Fibroblast of villous mesenchyme (primary cell): ENCODE measurements at places on chromosomes 4 and X.

- DNase-seq = peak; percentile 50
These were observed 103.5 kb downstream of the RPA4 start for GRCh38 chrX:96987228-96987627.

DNA sequence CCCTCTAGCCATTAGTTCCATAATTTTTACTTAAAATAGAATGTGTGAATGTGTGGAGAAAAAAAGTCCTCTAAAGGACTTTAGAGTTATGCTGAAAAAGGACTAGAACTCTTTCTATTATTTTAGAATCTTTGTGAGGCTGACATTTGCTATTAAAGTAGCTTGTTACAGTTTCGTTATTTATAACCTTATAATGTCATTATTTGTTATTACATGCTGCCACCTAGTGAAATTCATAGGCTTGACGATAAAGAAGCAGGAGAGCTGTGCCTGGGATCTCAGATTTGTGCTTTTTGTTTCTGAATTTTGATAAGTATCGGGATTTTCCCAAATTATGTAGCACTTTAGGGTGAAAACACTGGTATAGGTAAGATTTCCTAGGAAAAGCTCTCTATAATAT, 38.5 kb upstream of the TAPT1 start:
- peak; percentile 55 for DNase-seq

DNA sequence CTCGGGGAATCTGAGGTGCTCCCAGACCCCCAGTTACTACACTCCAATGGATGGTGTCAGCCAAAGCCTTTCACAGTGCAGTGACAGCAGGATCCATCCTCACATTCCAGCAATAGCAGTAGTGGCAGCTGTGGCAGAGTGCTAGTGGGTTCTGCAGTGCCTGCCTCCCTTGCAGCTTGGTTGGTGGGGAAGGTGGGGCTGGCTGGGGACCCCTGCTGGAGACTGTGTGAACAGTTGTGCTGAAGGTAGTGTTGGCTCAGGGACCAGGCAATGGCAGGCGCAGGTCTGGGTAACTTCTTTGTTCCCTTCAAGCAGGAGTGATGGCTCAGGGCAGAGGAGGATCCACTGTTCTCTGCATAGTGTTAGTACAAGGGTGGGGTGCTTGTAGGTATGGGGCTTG, 343.7 kb upstream of the TRAM1L1 start:
- DNase-seq = no peak

- DNase-seq = no peak
These were observed 187.0 kb downstream of the MID1 start for GRCh38 chrX:10433296-10433965.

DNA sequence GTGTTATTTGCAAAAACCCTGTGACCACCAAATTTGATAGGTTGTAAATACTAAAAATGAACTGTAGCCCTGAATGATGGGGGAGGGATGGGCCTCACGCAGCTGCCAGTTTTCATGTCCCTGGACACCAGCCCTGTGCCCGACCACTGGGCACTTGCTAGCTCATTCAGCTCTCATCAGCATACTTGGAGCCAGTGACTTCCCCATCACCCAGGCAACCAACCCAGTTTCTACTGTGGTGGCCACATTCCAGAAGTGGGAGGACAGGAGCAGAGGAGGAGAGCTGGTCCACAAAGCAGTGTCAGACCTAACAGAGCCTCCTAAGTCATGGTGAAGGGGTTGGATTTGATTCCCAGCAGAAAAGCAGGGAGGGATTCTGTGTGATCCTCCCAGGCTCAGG, 128.2 kb downstream of the CPEB2 start:
- DNase-seq = no peak

- no peak for DNase-seq
These were observed 1190.4 kb downstream of the TECRL start for GRCh38 chr4:63218856-63219255.

GRCh38 chr4:168632301-168632725, 135.5 kb downstream of the PALLD start:
- no peak for DNase-seq

- DNase-seq = no peak
These were observed 61.3 kb upstream of the TLR2 start for GRCh38 chr4:153622778-153623240.

DNA sequence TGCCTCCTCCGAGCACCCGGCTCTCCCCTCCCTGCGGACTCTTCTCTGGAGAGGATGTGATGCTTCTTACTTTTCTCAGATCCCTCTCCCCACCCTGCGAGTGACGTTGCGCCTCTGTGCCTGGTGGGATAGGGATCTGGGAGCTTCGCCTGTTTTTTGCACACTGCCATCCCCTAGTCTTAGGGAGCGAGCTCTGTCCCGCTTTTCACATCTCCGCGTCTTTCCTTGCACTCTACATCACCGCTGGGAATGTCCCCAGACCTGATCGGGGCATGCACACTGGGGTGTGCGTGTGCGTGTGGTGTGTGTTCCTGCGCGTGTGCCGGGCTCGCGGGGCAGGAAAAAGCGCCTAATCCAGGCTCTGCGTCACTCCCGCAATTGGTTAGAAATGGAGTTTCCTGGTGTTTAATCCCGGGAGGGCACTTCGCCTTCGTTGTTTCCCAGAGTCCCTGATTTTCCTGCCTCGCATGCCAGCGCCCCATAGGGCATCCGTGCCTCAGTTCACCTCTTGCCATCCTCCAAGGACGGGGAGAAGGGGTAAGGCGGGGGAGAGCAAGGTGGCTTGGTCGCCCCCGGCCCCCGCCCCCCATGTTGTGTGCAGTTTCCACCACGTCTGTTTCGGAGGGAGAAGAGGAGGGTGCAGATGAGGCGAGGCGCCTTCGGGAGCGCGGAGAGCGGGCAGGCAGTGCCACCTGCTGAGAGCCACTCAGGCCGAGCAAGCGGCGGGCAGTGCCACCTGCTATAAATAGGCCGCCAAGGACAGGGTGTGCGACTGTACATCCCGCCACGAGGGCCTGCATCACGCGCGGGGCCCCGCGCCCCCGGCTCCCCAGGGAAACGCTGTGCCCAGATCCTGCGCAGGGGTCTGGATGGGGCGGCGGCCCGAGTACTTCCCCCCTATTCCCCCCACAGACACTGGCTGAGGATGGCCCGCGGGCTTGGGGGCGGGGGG, 759 bp upstream of the TBC1D1 start:
- DNase-seq = no peak

- no peak for DNase-seq
These were observed 26.1 kb downstream of the KLHL34 start for GRCh38 chrX:21632027-21632426.

DNA sequence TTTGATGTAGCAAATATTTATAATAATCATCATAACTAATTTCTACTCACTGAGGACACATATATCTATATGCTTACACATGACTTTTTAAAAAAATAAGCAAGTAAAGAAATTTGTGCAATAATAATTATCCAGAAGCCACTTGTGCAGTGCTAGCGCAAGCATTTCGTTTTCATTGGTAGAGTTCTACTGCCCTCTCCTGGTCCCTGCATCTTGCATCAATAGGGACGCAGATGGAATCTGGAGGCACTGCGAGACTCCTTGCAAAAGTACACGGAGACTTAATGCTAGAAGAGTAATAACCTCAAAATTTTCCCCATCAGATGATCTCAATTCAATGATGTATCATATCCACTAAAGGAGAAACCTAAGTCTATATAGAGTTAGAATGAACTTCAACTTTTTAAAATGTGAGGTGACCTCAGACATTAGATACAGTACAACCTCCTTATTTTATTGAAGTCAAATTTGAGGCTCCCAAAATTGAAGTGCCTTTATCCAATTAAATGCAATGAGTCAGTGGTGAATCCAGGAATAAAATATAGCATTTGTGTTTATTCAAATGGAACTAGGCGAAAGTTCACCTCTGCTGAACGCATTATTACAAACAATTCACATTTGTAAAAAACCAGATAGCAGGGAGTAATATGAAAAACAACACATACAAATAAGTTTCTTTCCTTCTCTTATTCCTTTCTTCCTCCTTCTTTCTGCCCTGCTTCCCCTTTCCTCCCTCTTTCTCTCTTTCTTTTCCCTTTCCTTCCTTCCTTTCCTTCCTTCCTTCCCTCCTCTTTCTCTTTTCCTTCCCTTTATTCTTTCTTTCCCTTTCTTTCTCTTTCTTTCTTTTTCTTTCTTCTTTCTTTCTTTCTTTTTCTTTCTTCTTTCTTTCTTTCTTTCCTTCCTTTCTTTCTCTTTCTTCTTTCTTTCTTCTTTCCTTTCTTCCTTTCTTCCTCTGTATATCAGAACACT, 450.0 kb downstream of the ANKRD50 start:
- DNase-seq = peak; percentile 89

- DNase-seq = no peak
These were observed at the start of gene FRAS1 for GRCh38 chr4:78057135-78057599. TSS of gene FRAS1 (plus strand) at chr4:78057323. CDS start at chr4:78058010, 687 bp downstream.

DNA sequence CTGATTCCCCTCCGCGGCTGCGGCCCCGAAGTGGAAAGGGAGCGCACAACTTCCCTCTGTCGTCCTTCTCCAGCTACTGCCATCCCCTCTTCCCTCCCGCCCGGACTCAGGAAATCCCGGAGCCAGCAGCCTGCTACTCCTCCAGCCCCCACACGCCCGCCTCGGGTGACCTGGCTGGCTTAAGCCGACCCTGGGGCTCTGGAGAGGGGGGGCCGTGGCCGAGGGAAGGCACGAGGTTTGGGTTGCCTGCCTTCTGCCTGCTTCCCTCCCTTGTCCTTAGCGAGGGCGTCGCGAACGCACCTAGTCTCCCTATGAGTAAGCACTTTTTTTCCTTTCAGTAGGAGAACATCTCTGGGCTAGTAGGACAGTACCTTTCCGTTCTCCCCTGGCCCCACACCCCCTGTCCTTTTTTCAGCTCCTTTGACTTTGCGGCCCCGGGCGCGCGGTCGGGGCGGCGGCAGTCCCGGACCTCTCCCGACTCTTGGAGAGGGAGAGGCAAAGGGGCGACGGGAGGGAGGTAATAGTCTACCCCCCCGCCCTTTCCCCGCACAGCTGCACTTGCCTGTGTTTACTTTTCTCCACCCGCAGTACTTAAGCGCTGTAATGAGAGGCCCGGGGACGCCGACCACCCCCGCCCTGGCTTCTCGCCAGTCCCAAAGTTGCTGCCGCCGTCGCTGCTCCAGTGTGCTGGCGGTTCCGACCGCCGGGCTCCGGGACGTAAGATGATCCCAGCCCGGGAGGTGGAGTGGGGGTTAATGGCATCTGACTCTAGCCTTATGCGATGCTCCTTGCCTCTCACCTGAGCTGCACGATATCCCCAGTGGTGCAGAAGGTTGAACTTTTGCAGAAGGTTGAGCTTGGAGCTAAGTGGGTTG, 868 bp downstream of the PLS3 start:
- DNase-seq = peak; percentile 49

DNA sequence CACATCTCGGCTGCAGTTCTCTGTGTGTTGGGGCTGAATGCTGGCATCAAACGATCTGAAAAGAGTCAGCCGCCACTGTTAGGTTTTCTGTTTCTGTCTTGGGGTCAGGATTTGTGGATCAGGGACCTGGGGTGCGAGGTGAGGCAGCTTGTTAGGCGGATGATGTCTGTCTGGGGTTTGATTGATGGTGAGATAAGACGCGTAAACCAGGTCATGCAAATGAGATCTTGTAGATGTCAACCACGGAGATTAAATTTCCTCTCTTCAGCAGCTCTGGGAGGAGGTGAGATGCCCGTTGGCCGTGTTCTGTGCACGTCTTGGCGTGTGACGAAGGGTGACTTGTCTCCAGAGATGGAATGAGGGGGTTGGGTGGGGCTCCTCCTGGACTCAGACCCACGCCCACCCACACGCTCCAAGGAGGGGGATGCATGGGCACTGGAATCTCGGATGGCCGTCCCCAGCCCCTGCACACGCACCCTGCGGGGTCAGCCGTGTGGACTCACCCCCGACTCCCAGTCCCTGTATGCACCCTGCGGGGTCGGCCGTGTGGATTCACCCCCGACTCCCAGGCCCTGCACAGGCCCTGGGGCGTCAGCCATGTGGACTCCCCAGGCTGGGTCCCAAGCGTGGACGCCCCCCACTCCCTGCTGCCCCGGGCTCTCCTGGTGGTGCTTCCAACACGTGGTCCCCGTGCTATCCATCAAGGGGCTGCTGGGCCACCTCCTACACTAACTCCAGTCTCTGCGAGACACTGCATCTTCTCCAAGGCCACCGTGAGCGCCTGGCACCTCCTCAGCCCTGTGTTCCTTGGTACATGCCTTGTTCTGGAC, 16.0 kb upstream of the UVSSA start:
- no peak for DNase-seq

- DNase-seq = no peak
These were observed 125.9 kb upstream of the TBL1X start for GRCh38 chrX:9338986-9339385.

DNA sequence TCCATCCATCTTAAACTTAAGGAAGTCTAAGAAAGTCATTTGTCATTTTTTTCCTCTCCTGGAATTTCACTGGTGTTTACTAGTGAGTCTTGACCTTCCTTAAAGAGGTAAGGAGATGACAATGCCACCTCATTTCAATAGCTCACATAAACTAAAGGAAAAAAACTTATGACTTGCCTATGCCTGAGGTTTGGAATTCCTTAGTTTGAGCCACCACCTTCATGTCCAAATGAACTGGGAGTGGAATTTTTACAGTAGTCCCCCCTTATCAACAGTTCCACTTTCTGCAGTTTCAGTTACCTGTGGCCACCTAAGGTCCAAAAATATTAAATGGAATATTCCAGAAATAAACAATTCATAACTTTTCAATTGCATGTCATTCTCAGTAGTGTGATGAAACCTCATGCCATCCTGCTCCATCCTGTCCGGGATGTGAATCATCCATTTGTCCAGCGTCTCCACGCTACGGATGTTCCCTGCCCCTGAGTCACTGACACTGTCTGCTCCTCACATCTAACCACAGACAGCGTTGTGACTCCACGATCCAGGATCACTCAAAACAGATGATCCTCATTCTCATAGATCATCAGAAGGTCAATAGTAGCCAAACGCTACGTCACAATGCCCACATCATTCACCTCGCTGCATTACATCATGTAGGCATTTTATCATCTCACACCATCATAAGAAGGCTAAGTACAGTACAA, 177.4 kb downstream of the SH3KBP1 start:
- DNase-seq = peak; percentile 85

- peak; percentile 43 for DNase-seq
These were observed at the start of gene RTL3 for GRCh38 chrX:78658845-78659744. TSS of gene RTL3 (minus strand) at chrX:78659328. CDS start at chrX:78658420, 908 bp downstream.

GRCh38 chrX:24838629-24839028, 144.9 kb downstream of the POLA1 start:
- peak; percentile 48 for DNase-seq

- peak; percentile 87 for DNase-seq
These were observed 55.0 kb upstream of the PAK3 start for GRCh38 chrX:111041018-111041462.

GRCh38 chr4:20882500-20882899, 182.2 kb downstream of the PACRGL start:
- no peak for DNase-seq

DNA sequence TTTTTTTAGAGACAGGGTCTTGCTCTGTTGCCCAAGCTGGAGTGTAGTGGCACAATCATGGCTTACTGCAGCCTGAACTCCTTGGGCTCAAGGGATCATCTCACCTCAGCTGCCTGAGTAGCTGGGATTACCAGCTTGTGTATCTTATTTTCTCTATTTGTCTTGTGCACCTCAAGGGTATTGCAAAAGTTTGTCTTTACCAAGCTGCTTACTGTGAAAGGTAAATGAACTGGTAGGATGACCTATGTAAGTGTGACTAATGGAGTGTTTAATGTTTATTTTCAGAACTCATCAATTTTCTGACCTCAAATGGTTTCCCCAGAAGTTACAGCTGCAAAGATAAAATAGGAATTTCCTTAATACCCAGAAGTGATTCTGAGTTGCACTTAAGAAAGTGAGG, 5.3 kb upstream of the FGA start:
- DNase-seq = peak; percentile 44
